ENCODE measurements at places on chromosomes 16 and 17.

GRCh38 chr16:3582276-3583165 lies 5.3 kb upstream of the NLRC3 start:
- no peak for DNase-seq

DNA sequence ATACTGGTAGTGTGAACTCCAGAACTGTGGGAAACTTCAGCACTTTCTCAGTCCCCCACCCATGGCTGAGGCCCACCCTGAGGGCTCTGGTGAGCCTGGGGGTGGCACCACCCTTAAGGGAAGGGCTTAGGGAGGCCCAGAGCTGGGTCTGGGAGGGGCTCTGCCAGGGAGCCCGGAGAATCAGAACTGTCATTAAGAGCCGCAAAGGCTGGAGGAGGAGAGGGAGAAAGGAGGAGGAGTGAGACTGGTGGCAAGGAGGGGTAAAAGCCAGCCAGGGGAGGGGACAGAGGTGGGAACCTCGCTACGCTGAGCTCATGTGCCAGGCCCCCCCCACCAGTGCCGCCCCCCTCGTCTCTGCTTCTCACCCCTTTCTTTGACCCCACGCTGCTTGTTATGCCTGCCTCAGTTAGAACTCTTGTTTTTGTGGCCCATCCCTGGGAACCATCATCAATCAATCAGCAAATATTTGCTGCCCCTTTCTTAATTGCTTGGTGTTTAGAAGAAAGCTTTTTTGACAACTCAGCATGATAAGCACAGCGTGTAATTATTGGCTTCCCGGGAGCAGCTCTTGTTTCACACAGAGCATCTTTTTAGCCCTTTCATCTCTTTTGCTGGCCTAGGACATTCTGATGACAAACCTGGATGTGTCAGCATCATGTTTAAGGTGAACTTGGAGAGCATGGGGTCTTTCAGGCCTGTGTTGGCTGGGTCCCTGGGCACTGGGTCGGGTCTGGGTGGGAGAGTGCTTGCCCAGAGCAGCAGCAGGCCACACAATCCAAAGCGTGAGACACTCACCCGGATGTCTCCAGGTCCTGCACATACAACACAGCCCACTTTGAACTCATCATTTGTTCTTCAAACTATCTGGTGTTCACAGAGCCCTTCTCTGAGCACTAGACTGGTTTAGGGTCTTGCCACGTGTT lies 77.7 kb downstream of the NETO2 start:
- no peak for DNase-seq

- DNase-seq: no peak
Measured at GRCh38 chr16:2720064-2720457, at the start of gene PRSS27. Gene PRSS27, minus strand, starts transcription at chr16:2720224. Its CDS starts 64 bp downstream, at chr16:2720160.

GRCh38 chr16:26391833-26392232 lies 674.9 kb upstream of the C16orf82 start:
- no peak for DNase-seq

DNA sequence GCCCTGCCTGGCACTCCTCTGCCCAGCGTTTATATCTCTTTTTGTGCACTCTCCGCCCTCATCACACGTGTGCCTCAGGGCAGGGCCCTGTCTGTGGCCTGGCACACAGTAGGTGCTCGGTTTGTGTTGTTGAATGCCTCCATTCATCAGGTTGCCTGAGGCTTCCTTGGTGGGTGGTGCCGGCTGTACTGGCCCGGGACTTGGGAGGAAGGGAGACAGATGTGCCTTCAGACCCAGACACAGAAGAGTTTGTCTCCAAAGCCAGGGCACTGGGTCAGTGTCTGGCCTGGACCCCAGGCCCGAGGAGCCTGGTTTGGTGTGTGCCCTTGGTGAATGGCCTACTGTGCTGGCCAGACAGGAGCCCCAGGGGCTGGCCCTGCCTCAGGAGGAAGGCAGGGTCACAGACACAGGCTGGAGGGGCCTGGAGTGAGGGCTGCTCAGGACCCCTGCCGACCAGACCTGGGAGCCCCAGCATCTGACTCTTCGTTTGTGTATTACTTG lies 71.6 kb downstream of the RAI1 start:
- DNase-seq: no peak

DNA sequence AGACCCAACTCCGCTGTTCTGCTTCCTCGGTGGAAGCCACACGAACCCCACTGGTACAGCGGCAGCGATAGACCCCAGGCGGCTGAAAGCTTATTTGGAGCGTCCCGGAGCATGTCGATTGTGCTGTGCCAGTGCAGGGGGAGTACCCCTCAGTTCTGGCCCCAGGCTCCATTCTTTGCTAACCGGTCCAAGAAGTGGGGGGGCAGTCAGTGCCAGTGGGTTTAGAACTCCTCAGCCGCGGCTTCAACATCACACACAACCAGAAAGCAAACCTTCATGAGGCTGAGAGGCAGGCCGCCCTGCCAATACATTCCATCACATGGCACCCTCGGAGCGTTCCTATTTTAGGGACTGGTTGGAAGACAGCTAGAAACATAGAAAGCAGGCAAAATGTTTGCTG lies 1.7 kb upstream of the MNT start:
- DNase-seq: peak; percentile 21

DNA sequence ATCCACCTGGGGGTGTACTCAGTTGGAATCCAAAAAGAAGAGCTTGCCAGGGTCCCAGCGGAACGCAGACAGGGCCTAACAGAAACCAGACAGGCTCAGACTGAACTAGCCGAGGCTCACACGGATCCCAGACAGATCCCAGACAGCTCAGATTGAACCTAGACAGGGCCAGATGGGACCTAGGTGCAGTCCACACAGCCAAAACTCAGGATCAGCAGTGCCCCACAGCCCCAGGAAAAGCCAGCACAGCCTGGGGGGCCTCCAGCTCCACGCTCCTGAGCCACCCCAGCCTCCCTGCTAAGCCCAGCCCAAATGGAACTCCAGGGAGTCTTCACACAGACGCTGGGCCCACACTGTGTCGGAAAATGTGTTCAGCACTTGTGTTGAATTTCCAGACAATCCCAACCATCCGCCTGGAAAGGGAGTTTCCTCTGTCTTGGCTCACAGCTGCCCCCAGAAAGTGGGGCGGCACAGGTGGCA lies 7.5 kb downstream of the STX1B start:
- DNase-seq: no peak

GRCh38 chr16:84577034-84577803 lies 40.7 kb downstream of the COTL1 start:
- no peak for DNase-seq

GRCh38 chr16:75038036-75038858 lies 39.4 kb downstream of the ZNRF1 start:
- DNase-seq: no peak

DNA sequence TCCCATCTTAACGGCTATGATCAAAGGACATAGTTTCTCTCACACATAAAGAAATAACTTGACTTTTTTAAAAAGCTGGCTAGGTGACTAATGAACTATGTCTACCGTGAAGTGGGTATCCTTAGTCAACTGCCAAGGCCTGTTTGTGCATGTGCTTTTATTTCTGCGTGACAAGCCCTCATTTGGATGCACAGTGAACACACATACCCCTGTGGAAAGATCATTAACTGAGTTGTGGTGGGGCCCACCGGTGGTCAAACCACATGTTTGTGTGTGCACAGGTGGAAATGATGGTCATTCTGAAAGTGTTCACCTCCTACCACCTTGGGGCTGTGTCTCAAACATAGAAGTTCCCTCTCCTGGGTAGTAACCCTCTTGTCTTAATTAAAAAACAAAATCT lies 256.1 kb upstream of the SALL1 start:
- DNase-seq: no peak

GRCh38 chr17:37361543-37361942 lies 14.2 kb upstream of the C17orf78 start:
- no peak for DNase-seq

DNA sequence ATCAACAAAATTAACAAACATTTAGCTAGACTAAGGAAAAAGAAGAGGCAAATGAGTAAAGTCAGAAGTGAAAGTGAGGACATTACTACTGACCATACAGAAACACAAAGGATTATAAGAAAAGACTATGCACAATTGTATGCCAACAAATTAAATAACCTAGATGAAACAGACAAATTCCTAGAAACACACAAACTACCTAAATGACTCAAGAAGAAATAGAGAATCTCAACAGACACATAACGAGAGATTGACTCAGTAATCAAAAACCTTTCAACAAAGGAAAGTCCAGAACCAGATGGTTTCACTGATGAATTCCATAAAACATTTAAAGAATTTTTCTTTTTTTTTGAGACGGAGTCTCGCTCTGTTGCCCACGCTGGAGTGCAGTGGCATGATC lies 35.7 kb upstream of the MYLK3 start:
- DNase-seq: no peak

DNA sequence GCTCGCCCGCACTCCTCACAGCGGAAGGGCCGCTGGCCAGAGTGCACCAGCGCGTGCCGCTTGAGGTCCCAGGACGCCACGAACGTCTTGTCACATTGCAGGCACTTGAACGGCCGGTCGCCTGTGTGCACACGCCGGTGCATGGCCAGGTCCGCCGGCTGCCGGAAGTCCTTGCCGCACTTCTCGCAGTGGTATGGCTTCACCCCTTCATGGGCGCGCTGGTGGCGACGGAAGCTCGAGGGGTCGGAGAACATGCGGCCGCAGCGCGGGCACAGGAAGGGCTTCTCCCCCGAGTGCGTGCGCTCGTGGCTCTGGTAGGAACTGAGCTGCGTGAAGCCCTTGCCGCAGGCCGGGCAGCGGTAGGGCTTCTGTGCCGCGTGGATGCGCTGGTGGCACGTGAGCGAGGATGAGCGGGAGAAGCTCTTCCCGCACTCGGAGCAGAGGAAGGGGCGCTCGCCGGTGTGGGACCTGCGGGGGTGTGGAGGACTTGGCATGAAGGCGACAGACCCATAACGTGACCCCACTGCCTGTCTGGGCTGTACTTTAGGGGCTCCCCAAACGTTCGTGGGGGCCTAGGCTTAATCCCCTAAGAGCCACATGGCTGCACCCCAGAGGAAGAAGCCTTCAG lies 12.1 kb downstream of the ZNF668 start:
- no peak for DNase-seq

GRCh38 chr16:17380613-17381012 lies 90.1 kb downstream of the XYLT1 start:
- DNase-seq: no peak

- no peak for DNase-seq
Measured at GRCh38 chr17:60901806-60902205, 224.2 kb downstream of the BCAS3 start.

- DNase-seq: no peak
Measured at GRCh38 chr16:87160234-87160636, 157.0 kb downstream of the C16orf95 start.

DNA sequence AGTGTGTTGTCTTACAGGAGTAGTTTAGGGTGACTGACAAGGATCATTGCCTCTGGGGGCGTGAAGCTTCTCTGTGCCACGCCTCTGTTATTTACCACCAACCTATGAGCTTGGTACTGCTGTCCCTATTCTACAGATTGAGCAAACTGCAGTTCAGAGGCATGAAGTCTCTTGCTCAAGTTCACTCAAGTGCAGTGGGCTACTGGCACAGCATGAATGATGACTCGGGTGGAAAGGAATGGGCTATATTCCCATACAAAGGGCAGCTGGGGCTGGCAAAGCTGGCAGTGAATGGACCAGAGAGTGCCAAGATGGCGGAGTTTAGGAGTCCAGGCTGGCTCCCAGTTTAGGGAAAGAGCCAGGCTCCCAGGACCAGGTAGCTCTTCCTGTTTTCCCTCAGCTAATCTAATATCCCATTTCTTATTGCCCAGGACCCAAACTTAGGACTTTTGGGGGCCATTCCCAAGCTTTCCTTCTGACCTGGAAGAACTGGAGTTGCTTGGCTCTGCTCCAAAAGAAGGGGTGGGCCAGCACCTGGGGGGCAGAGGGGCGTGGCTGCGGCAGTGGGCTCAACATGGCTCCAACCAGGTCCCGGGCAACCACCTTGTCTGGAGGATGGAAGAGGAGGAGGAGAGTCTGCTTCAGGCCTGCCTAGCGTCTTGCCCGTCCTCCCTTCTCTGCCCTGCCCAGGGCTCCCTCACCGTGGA lies 12.9 kb downstream of the PLK1 start:
- DNase-seq: no peak

GRCh38 chr17:39098588-39098987 lies 52.8 kb downstream of the PLXDC1 start:
- DNase-seq: no peak

GRCh38 chr17:63503341-63503705 lies 19.8 kb upstream of the KCNH6 start:
- DNase-seq: no peak

DNA sequence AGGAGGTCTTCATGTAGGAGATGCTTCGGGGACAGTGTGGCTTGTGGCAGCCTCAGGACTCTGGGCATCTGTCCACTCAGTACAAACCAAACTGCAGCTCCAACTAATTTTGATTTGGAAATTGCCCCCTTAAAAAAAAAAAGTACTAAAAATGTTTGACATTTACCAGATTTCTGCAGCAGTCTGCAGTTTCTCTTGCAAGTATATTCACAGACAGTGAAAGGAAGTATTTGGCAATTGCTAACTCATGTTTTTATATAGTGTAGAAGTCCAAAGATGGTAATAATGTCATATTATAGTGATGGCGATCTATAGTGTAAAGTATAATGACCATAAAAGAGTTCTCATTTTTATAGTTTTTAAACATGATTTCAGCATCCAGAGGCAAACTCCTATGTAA lies 218.6 kb downstream of the PRKCA start:
- no peak for DNase-seq

DNA sequence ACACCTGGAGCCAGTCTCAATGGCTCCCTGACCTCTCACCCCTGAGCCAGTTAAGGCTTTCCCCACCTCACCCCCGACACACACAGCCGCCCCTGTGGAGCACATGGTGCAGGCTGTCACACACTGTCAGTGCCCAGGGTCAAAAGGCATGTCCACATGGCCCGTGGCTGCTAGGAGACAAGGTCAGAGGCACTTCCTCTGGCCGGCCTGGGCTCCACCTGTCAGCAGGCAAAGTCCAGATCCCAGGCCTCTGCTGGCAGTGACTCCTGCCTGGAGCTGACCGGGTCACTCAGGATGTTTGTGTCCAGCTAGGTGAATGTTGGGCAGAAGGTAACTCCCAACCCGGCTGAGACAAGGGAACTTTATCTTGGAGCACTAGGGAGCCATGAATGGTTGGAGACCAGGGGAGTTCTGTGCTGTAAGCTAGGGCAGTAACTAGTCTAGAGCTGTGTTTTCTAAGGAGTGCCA lies 6.0 kb downstream of the SREBF1 start:
- DNase-seq: no peak

- no peak for DNase-seq
Measured at GRCh38 chr16:6146874-6147425, 1049.4 kb upstream of the EEF2KMT start.

GRCh38 chr17:8843344-8843743 lies 24.1 kb downstream of the PIK3R6 start:
- DNase-seq: no peak

- no peak for DNase-seq
Measured at GRCh38 chr16:46627746-46628145, 6.6 kb upstream of the SHCBP1 start.

Data from CD8-positive, alpha-beta memory T cell (primary cell).